PC-3 (cell line): ENCODE measurements at places on chromosomes 4 and X. TPM values are rescaled to one million over a fixed set of nuclear protein-coding genes. Genes with fewer than 3 reads are reported as not detected.

DRP2 gene
- 0.15 and 0.58 TPM in 2 replicates for total RNA-seq

NALF2 gene
- not detected in 2 replicates for total RNA-seq

PTPN13 gene
- total RNA-seq, result 12.1 and 16.2 TPM in 2 replicates

MAGEA12 gene
- total RNA-seq, result 0.23 and 0.29 TPM in 2 replicates

ASB9 gene
- 31.5 and 32.1 TPM in 2 replicates for total RNA-seq

VSIG1 gene
- total RNA-seq, result 0.84 and 4.8 TPM in 2 replicates

CCNG2 gene
- total RNA-seq, result 7.7 and 8.0 TPM in 2 replicates

GPC4 gene
- total RNA-seq, result 4.0 and 6.4 TPM in 2 replicates

HEPH gene
- not detected in 2 replicates for total RNA-seq

TEX13C gene
- not detected in 2 replicates for total RNA-seq

GAGE2A gene
- total RNA-seq, result not detected in 2 replicates

LEF1 gene
- total RNA-seq, result 0.58 and 2.4 TPM in 2 replicates

NKX3-2 gene
- 0.07 TPM in 1 of 2 replicates, not detected in the other for total RNA-seq

MAGEA2B gene
- total RNA-seq, result not detected in 2 replicates

GRCh38 chr4:83574247-83574646, 38.3 kb downstream of the GPAT3 start:
- DNase-seq, result no peak

DNA sequence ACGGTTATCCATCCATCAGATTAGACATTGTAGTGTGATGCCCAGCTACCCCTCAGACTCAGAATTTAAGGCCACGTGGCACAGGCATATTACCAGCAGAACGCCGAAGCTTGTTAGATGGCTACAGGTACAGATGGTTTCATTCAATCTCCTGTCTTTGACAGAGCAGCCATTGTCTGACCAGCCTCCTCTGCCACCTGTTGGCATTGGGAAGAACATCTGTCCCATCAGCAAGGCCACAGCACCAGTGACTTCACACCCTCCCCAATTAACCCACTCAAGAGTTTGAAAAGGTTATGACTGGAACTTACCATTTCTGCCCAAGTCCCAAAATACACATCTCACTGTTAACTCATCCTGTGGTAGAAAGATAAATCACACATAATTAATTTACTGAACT, 22.0 kb upstream of the PHKA2 start:
- peak; percentile 51 for DNase-seq

- peak; percentile 28 for DNase-seq
Measured at GRCh38 chrX:51851507-51852085, 41.8 kb upstream of the MAGED1 start.

DNA sequence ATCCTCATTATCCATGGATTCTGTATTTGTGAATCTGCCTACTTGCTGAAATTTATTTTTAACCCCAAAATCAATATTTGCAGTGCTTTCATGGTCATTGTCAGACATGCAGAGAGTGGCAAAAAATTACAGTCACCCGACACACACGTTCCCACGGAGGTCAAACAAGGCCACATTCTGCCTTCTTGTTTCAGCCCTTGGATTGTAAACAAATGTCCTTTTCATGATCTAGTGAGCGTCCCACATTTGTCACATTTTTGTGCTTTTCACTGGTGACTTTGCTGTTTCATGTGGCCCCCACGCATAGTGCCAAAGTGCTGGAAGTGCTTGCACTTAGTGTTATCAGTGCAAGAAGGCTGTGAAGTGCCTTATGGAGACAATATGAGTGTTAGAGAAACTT, 45.0 kb downstream of the SOD3 start:
- DNase-seq, result no peak

DNA sequence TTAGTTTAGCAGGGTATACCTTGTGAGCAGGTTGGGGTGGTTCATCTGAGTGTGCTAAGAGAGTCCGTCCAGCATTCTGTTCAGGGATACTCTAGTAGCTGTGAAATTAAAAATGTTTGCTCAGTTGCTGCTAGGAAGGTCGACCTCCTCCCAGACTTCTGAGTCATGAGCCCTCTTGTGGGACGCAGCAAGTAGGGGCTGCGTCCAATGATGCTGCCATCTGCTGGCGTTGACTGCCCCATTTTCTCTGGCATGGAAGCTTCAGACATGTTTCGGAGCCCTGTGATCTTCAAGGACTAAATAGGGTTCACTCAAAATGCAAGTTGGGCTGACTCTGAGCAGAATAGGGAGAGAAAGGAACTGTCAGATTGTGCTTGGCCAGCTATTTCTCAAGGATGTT, 201.0 kb upstream of the ARSJ start:
- peak; percentile 70 for DNase-seq

- DNase-seq, result no peak
Measured at GRCh38 chr4:26294904-26295303, 25.9 kb upstream of the RBPJ start.

- DNase-seq, result peak; percentile 42
Measured at GRCh38 chrX:21723084-21723483, 34.8 kb downstream of the SMPX start.

DNA sequence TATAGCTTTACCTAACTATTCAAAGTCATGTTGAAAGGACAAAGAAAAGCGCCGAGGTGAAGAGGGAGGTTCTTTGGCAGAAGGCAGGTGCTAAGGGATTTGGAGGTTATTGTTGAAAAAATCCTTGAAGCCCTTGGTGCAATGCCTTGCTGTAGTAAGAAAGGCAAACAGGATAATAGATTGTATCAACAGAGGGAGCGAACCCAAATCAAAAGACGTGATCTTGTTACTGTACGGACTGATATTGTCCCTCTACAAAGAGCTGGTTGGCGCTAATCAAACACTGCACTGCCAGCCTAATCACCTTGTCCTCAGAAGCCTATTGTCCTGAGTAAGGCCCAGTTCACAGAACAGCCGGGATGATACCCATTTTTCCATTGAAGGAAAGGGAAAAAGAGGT, 182.9 kb downstream of the ZIC3 start:
- no peak for DNase-seq

- DNase-seq, result peak; percentile 66
Measured at GRCh38 chr4:122652379-122652778, 31.5 kb upstream of the IL21 start.

GRCh38 chr4:107255596-107255995, 219.5 kb upstream of the DKK2 start:
- DNase-seq, result no peak

- no peak for DNase-seq
Measured at GRCh38 chr4:34047363-34047762, 2197.0 kb downstream of the ARAP2 start.

DNA sequence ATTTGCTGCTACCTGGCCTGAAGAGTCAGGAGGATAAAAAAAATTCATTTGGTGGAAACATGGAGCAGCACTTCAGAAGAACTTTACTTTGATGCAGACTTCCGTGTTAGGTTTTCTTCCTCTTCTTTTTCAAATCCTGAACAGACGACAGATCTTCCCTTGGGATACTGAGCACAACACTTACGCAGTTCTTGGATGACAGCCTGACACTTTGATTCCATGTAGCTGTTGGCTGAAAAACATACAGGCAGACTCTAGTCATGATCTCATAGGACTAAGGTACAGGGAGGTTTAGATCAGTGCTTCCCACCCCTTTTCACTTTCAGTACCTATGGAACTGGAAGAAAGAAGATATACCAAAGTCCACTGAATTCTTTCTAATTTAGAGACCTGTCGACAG, 9.2 kb downstream of the CMC4 start:
- no peak for DNase-seq

- peak; percentile 70 for DNase-seq
Measured at GRCh38 chrX:47278691-47279090, 45.9 kb downstream of the USP11 start.

GRCh38 chr4:25098964-25099891, 61.0 kb downstream of the SEPSECS start:
- DNase-seq, result peak; percentile 51

- no peak for DNase-seq
Measured at GRCh38 chrX:153459986-153460385, 10.4 kb downstream of the HAUS7 start.

GRCh38 chr4:184792950-184793555, 32.7 kb downstream of the ACSL1 start:
- DNase-seq, result peak; percentile 76

GRCh38 chr4:76750716-76751115, 147.2 kb downstream of the SOWAHB start:
- no peak for DNase-seq

DNA sequence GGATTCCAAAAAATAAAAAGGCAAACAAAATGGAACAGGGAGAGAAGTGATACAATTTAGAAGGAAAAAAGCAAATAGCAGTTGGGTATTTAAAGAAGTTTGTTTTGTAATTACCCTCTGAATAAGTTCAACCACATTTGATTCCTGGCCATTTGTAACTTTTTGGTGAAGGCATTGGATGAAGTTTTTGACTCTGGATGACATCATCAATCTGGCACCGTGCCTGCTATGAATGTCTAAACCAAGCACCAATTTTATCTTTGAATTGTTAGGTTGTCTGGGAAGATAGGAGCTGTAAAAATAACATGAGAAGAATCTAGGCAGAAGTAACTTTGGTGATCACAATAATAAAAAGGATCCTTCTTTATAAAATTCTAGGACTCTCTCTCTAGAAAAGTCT, 29.5 kb downstream of the TMPRSS11A start:
- peak; percentile 22 for DNase-seq

DNA sequence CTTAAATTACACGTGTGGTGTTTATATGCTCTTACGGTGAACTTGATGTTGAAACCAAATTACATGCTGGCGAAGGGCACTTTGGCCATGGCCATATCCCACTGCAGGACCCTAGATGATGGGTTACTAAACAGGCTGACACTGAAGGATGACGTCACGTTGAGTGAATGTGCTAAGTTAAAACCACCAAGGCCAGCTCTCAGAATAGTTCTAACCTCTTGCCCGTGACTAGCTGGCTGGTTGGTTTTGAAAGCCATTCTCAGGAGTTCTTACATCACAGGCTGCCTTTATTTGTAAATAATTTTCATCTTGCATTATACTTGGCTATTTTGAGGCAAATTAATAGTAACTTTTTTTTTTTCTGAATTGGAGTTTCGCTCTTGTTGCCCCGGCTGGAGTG, 41.3 kb upstream of the PHEX start:
- no peak for DNase-seq
